ENCODE measurements at places on chromosomes 1 and 21. TPM values are rescaled to one million over a fixed set of nuclear protein-coding genes. Genes with fewer than 3 reads are reported as not detected.
A peak's percentile ranks its signal among the peaks of the same experiment; 100 is the strongest.

GRCh38 chr21:41628256-41628655 is 120.3 kb upstream of the TMPRSS2 start:
- no peak for DNase-seq

Gene PM20D1
- total RNA-seq, result 0.27 TPM

Gene IL20
- total RNA-seq, result not detected

Gene PER3
- total RNA-seq, result 14.1 TPM

- no peak for DNase-seq
These were observed 268.0 kb downstream of the ATG4C start for GRCh38 chr1:63051886-63052285.

Gene DISP1
- total RNA-seq, result 2.9 TPM

DNA sequence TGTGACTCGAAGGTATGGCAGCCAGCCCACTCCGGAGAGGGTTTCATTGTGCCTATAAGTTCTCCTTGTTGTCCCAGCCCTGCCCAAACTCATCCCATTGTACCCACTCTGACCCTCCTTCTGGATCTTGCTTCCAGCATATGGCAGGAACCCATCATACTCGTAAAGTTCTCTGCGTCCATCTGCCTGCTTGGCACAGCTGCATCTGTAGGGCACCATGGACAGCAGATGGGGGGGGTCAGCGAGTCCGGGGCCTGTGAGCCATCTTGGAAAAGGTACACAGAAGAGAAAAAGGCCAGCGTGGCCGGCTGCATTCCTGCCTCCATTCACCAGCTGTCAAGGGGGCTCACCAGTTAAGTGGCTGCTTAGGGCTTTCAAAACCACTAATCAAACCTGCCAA is 94.9 kb upstream of the IGSF21 start:
- no peak for DNase-seq

DNA sequence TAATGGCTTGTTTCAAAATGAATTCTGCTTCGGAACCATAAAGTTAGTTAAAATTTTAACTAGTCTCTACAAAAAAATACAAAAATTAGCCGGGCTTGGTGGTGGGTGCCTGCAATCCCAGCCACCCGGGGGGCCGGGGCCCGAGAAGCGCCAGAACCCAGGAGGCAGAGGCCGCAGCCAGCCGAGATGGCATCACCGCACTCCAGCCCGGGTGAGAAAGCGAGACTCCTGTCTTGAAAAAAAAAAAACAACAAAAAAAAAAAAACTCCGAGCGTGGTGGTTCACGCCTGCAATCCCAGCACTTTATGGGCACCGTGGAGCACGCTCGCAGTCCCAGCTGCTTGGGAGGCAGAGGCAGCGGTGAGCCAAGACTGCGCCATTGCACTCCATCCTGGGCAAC is 781.4 kb downstream of the BRINP3 start:
- DNase-seq, result no peak

- peak; percentile 92 for DNase-seq
These were observed 3.1 kb downstream of the ATP1A1 start for GRCh38 chr1:116375887-116376728.
